ENCODE measurements at places on chromosomes 5 and 9.

DNA sequence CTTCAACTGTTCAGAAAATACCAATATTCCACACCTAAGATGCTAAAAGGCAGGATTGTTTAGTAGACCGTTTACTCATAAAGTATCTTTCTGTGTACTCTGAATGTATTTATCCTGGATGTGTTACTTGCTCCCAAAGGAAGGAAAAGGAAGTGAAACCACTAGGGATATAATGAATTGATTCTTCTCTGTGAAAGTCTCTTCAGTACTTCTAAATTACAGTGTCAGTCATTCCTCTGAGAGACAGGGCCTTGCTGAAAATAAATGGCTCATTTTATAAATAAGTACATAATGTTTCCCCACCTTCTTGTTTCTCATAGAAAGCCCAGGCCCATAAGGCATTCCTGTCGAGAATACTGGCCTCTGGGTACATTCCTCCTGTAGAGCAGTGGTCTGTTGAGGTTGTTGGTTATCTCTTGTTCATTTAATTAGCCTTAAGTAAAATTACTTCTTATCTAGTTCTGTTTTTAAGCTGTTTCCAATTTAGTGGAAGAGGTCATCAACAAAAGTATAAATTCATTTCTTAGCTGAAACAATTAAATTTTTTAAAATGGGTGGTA is 1.6 kb downstream of the HAPLN1 start:
- no peak for DNase-seq

- no peak for DNase-seq
Observed at GRCh38 chr5:148491015-148491792, 107.4 kb downstream of the FBXO38 start.

- no peak for DNase-seq
Observed at GRCh38 chr5:7261049-7261448, 134.9 kb upstream of the ADCY2 start.

- DNase-seq: no peak
Observed at GRCh38 chr5:98299435-98299834, 474.0 kb upstream of the RGMB start.

GRCh38 chr5:80866371-80866770 is 93.8 kb upstream of the RASGRF2 start:
- no peak for DNase-seq

DNA sequence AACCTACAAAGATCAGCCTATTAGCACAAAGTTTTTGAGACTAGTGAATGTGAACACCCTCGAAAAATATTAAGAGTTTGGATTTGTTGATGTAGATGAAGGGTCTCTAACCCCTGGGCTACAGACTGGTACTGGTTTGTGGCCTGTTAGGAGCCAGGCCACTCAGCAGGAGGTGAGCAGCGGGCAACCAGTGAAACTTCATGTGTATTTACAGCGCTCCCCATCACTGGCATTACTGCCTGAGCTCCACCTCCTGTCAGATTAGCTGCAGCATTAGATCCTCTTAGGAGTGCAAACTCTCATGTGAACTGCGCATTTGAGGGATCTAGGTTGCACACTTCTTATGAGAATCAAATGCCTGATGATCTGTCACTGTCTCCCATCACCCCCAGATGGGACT is 11.2 kb upstream of the PAM start:
- no peak for DNase-seq

GRCh38 chr9:36864491-36865410 is 169.3 kb downstream of the PAX5 start:
- DNase-seq: no peak

DNA sequence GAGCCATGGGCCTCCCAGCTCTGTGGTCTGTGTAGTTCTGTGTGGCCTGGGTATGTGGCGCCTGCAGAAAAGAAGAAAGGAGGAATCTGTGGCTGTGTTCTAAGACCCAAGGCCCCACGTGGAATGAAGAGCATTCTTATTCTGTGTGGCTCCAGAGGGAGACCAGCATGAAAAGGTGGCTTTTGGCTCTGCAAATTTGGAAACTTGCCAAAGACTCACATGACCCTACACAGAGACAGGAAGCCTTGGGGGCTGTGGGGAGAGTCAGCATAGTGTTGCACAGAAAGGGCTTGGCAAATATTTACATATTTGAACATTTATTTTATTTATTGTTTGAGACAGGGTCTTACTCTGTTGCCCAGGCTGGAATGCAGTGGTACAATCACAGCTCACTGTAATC is 193.3 kb downstream of the TMEM38B start:
- no peak for DNase-seq
